ENCODE measurements at places on chromosomes 3 and 15.

GRCh38 chr3:187222801-187223200 is 25.5 kb downstream of the RTP1 start:
- no peak for DNase-seq
- no peaks in the 10 kb centered on the region for H3K27me3 ChIP-seq
- H3K36me3 ChIP-seq = no peaks in the 10 kb centered on the region
- H3K4me1 ChIP-seq = no peaks in the 10 kb centered on the region
- H3K27ac ChIP-seq = no peak overlapping the region

GRCh38 chr3:4982773-4983738 is 3.8 kb downstream of the BHLHE40 start:
- H3K27ac ChIP-seq = peak overlapping the region; percentile 98
- no peak for DNase-seq
- H3K4me1 ChIP-seq = peaks cover 69% of the 10 kb centered on the region
- no peaks in the 10 kb centered on the region for H3K36me3 ChIP-seq
- H3K27me3 ChIP-seq = no peaks in the 10 kb centered on the region

- H3K4me1 ChIP-seq = no peaks in the 10 kb centered on the region
- H3K27me3 ChIP-seq = no peaks in the 10 kb centered on the region
- H3K27ac ChIP-seq = no peak overlapping the region
- no peak for DNase-seq
These were observed 41.6 kb downstream of the IQCH start for GRCh38 chr15:67296188-67296587.

DNA sequence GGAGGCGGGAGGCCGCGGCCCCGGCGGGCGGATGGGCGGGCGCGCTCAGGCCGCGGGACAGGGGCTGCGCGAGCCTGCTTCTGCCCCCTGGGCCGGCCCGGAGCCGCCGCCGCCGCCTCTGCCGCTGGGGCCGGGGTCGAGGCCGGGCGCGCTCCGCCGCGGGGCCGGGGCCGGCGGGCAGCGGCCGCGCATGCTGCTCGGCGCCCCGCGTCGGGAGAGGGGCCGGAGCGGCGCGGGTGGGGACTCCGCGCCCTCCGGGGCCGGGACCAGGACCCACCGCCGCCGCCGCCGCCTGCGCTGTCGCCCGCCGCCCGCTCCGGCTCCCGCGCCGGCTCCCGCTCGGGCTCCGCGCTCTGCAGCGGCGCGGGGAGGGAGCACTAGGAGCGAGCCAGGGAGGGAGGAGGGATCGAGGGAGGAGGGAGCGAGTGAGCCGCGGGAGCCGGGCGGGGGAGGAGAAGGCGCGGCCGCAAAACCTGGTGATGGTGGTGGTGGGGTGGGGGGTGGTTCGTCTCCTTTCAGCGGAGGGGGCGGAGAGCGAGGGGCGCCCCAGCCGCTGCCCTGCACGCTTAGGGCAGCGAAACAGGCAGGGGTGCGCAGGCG is at the start of gene LINGO1:
Gene LINGO1 (minus strand): TSS at position 379 of the 600 bp plus-strand sequence. CDS start 597 bp downstream, outside the sequence.
- H3K27ac ChIP-seq = peak within 1 kb of the TSS; percentile 33
- peaks cover 5% of the 10 kb centered on the region for H3K27me3 ChIP-seq
- no peaks in the 10 kb centered on the region for H3K36me3 ChIP-seq
- peak within 1 kb of the TSS; percentile 77 for H3K4me3 ChIP-seq
- no peak for DNase-seq

GRCh38 chr3:63324621-63325020 is 46.5 kb downstream of the SYNPR start:
- no peaks in the 10 kb centered on the region for H3K4me1 ChIP-seq
- H3K27me3 ChIP-seq = no peaks in the 10 kb centered on the region
- no peaks in the 10 kb centered on the region for H3K36me3 ChIP-seq
- H3K4me3 ChIP-seq = no peak overlapping the region
- H3K27ac ChIP-seq = no peak overlapping the region
- DNase-seq = no peak

DNA sequence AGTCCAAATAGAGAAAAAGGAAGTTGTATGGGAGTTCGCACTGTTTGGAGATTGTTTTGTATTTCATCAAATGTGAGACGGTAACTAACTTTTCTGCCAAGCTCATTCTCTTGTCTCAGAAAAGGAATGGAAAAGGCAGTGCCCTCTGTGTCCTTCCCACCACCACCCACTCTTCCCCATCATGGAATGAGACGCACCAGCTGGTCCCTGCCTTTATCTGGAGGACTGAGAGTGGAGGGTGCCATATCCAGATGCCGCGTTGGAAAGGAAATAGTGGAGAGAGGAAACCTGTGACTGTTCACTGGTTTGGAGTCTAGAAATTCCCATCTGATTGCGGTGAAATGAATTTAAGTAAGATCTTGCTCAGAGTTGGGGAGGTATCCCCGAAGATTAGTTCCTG is 3.7 kb upstream of the CCK start:
- DNase-seq = no peak
- H3K36me3 ChIP-seq = no peaks in the 10 kb centered on the region
- H3K4me3 ChIP-seq = no peak overlapping the region
- peaks cover 11% of the 10 kb centered on the region for H3K4me1 ChIP-seq

- H3K4me3 ChIP-seq = no peak overlapping the region
- H3K36me3 ChIP-seq = no peaks in the 10 kb centered on the region
- H3K4me1 ChIP-seq = peaks cover 46% of the 10 kb centered on the region
- DNase-seq = no peak
- H3K27ac ChIP-seq = peak overlapping the region; percentile 39
These were observed 392.7 kb upstream of the TBL1XR1 start for GRCh38 chr3:177589911-177590381.

DNA sequence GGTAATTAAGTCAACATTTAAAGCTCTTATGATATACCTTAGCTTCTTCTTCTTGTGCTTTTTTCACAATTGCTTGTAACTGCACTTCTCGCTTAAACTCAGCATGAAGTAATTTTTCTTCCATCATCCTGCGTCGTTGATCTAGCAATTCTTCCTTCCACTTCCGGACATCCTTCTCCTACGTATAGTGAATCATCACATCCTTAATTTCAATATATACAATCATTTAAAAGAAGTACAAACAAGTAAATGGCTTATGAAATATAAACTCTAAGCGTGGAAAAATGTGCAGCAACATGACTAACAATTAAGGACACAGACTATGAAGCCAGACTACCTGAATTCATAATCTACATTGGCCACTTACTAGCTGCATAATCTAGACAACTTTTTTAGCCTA is 151.4 kb downstream of the SCAPER start:
- H3K4me1 ChIP-seq = no peaks in the 10 kb centered on the region
- H3K4me3 ChIP-seq = no peak overlapping the region
- no peak for DNase-seq
- no peak overlapping the region for H3K27ac ChIP-seq

DNA sequence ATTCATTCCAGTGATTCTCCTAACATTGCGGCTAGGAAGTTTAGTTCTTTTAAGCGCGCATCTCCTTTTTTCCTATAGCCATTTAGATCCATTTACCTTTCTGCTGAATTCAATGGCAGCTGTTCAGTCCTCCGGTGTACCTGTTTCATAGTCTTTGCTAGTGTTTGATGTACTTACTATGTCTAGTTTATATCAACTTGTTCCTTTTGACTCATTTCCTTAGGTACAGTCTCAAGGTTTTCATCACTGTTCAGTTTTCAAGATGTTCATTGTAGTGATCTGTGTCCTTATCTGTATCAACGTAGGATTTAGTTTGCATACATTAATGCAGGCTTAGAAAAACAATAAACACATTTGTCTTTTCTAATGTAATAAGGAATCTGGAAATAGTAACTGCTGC is 59.0 kb upstream of the MBNL1 start:
- DNase-seq = no peak
- H3K36me3 ChIP-seq = no peaks in the 10 kb centered on the region
- no peak overlapping the region for H3K4me3 ChIP-seq
- H3K27ac ChIP-seq = no peak overlapping the region
- H3K4me1 ChIP-seq = no peaks in the 10 kb centered on the region
- H3K27me3 ChIP-seq = no peaks in the 10 kb centered on the region

Data from vagina (tissue), 2 donors.